Renal pelvis (tissue), 12 donors: ENCODE measurements at places on chromosomes 7 and 10. TPM values are rescaled to one million over a fixed set of nuclear protein-coding genes. Genes with fewer than 3 reads are reported as not detected.

Gene SYNPO2L
- polyA plus RNA-seq: 0.92 TPM

Gene PLA2G12B
- 9.8 TPM for polyA plus RNA-seq

Gene DCLRE1C
- polyA plus RNA-seq: 12.4 TPM

Gene CUBN
- 170 TPM for polyA plus RNA-seq

Gene TIMM23B
- polyA plus RNA-seq: 20.7 TPM

Gene ANKRD2
- 0.49 TPM for polyA plus RNA-seq

Gene AKR1C4
- not detected for polyA plus RNA-seq
